Activated CD8-positive, alpha-beta memory T cell treated with anti-CD3 and anti-CD28 coated beads for 24 hours (primary cell): ENCODE measurements at places on chromosomes 1 and 21.

- DNase-seq, result no peak
Observed at GRCh38 chr1:48920851-48921250, 144.2 kb upstream of the BEND5 start.

GRCh38 chr1:79430437-79430836, 423.9 kb upstream of the ADGRL4 start:
- no peak for DNase-seq

GRCh38 chr21:42079939-42080787, 9.0 kb downstream of the UMODL1 start:
- DNase-seq, result no peak

- DNase-seq, result no peak
Observed at GRCh38 chr1:39116860-39117728, 87.4 kb upstream of the MACF1 start.
